ENCODE measurements at places on chromosomes 6 and 20.

DNA sequence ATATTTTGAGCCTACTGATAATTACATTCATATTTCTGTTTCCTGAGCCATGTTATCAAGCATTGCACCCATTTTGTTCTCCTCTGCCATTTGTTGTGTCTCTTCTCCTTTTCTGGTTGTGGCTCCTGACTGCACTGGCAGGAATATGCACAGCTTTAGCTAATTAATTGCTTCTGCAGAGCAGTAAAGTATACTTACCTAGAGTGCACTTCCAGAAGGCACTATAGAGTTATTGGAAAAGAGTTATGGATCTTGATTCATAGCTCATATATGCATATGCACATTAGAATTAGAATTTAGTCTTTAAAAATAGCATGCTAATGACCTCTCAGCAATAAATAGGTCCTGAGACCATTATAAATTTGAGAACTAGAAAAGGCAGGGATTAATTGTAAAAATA is 262.6 kb downstream of the NKAIN2 start:
- no peak for DNase-seq

DNA sequence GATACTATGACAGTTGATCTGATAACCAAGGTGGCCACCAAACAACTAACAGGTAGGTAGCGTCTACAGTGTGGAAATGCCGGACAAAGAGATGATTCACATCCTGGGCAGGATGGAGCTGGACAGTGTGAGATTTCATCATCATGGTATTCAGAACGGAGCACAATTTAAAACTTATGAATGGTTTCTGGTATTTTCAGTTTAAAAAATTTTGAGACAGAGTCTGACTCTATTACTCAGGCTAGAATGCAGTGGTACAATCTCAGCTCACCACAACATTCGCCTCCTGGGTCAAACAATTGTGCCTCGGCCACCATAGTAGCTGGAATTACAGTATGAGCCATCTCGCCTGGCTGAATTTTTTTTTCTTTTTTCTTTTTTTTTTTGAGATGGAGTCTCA is 43.8 kb downstream of the CEP57L1 start:
- no peak for DNase-seq

DNA sequence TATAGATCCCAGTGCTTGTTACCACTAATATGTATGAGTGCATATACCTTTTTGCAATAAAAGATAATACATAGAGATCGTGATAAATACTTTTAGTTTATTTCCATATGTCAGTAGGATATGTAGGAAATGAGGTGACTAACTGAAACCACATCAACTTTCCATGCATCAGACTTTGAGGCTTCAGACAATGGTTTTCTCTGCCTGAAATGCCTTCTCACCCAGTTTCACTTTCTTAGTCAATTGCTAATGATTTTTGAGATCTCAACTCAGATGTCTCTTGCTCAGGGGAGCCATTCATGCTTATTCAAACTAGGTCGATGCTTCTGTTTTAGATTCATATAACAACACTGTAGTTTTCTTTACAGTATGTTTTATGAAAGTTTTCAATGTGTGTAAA is 626.6 kb upstream of the ADGRB3 start:
- DNase-seq = no peak

GRCh38 chr6:97294451-97294850 is 11.4 kb upstream of the MMS22L start:
- DNase-seq = no peak

DNA sequence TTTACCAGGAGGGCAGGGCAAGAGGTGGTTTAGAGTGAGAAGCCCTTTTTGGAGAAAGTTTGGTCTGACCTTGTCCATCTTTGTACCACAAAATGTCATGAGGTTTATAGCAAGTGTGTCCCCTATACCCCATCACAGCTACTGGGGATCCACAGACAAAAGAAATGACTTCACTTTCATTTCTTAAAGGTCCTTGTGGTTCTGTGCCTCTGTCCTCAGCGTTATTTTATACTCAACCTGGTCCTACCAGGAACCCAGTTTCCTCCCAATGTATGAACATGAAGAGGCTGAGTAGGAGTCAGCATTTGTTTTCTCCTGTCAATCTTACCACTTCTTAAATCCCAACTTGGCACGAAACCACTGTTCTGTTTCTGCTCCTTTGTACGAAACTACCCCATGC is 157.6 kb downstream of the NFATC2 start:
- DNase-seq = no peak

- DNase-seq = no peak
Measured at GRCh38 chr6:149898966-149899365, 1.1 kb upstream of the RAET1E start.

DNA sequence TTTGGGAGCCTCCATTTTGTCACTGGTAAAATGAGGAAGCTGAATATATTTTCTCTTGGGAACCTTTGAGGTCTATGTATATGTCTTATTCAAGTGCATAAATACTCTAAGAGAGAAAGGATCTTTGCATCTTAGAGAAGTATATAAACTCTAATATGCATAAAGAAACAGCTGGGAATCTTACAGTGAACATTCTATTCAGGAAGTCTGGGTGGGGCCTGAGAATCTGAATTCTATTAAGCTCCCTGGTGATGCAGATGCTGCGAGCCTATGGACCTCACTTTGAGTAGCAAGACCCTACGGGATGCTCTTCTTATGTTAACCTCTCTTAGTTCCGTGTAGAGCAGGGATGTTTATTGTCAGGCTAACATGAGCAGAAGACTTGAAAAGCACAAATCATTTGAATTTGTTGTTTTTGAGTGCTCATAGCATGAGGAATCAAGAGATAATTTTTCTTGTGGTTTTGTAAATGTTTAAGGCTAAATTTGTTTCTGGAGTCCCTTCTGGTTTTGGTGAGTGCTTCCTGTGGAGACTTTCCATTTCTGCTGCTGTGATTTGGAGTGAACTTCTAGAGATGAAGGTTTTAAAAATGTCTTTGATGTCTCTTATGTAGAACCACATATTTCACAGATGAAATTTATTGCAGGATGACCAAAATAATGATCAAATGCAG is 281.2 kb upstream of the JAG1 start:
- no peak for DNase-seq

DNA sequence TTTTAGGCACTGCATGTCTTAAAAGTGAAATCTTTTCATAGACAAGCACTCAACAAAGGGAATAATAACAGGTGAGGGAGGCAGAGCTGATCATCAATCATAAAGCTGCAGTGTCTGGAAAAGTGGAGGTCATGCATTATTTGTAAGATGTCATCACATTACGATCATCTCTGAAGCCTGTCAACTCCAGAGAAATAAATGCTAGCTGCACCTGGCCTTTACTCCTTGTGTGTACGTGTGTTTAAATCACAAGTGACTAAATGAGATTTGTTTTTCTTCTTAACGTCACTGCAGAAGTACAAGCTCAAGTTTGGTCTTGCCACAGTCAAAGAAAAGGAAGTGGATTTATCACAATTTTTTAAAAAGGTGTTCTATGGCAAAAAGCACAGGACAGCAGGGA is 275.5 kb upstream of the SGK1 start:
- no peak for DNase-seq

DNA sequence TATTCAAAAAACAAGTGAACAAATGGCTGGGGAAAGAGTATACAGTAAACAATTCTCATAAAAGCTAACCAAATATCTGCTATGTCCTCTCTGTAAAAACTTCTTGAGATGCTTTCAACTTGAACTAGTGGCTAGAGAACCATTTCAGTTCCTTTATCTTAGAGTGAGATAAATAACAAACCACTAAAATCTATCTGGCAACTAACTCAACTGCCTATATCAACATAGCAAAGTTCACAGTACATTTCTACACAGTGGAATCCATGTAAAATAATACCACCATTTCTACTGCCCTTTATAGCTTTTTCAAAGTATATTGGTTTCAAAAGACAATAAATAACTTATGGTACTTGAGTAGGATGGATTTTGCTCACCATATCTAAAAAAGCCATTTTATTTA is 95.1 kb downstream of the MMS22L start:
- DNase-seq = no peak

GRCh38 chr6:134379076-134379475 is 61.2 kb upstream of the SGK1 start:
- DNase-seq = peak; percentile 82

DNA sequence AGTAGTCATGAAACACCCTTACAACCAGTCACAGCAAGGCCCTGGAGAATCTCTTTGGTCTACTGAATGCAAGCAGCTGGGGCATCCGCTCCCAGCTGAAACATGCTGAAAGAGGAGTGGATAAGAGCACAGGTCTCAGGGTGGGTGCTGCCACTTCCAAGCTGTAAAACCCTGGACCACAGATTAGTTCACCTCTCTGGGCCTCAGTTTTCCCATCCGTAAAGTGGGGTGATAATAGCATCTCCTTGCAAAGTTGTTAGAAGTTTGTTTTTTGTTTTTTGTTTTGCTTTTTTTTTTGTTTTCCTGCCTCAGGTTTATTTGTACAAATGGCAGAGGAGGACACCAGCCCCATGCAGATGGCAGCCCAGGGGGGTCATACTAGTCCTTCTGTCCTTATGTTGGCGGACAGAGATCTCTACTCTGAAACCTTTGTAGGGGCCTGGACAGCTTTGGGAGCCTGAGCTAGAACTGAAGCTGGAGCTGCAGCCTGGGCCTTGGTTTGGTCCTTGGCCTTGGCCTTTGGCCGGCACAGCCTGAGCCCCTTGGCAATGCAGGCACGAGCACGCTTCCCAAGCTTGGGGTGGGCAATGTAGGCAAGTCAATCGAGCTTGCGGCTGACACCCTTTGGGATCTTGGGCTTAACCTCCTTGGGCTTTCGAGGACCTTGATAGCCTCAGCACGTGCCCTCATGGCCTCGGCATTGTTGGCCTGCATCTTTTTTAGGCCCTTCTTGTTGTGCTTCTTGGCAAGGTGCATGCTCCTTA is 38.2 kb downstream of the MRPL14 start:
- no peak for DNase-seq

GRCh38 chr6:56311533-56312448 is 64.4 kb upstream of the COL21A1 start:
- no peak for DNase-seq

GRCh38 chr20:1479831-1480595 is 11.2 kb downstream of the SIRPB2 start:
- DNase-seq = no peak

- no peak for DNase-seq
Measured at GRCh38 chr20:24969186-24970029, 20.3 kb downstream of the CST7 start.

- DNase-seq = no peak
Measured at GRCh38 chr6:169966312-169967181, 215.1 kb downstream of the ERMARD start.

DNA sequence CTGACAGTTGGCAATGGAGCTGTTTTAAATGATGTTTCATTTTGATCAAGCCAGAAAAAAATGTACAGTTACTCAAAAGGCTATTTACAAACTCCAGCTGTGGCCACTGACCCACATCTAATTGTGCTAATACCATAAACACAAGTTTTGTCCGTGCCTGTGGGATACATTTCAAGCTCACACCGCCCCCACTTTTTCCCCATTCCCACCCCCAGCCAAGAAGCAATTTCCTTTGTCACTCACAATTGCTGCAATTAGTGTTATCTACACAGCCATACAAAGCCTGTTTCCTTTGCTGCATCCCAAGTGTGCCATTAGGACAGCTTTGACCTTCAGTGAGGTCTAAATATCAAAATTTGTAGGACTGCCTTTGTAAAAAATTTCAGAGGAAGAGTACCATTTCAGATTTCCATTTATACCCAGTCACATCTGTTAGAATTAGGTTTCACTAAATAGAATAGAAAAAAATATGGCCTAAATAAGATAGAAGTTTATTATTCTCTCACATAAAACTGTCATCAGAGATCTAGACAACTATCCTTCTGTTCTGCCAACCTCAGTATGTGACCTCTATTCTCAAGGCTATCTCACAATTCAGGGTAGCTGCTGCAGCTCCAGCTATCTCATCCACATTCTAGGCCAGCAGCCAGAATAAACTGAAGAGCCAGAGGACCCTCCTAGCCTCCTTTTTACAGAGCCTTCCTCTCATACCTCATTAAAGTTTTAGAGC is 202.6 kb downstream of the NFATC2 start:
- DNase-seq = no peak

DNA sequence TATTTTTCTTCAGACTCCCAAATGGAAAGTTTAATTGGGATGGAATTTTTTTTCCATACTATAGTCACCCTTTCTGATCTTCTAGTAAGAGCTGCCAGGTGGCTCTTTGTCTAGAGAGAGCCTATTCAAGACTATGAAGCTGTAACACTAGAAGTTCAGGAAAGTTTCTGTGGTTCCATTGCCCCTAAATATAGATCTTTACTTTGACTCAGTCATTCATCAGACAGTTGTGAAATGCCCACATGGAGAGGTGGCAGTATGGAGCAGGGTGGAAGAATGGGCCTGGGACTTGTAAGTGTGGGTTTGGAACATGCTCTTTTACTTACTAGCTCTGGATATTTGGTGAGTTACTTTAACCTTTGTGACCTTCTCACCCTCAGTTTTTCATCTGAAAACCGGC is 87.8 kb downstream of the CTNNBL1 start:
- DNase-seq = no peak

- no peak for DNase-seq
Measured at GRCh38 chr20:19786311-19786710, 28.3 kb downstream of the RIN2 start.

- DNase-seq = no peak
Measured at GRCh38 chr20:2578475-2579192, 42.3 kb downstream of the TMC2 start.

GRCh38 chr20:944148-944547 is 28.0 kb upstream of the ANGPT4 start:
- DNase-seq = no peak

GRCh38 chr6:41635365-41635764 is 2.9 kb upstream of the MDFI start:
- DNase-seq = no peak

DNA sequence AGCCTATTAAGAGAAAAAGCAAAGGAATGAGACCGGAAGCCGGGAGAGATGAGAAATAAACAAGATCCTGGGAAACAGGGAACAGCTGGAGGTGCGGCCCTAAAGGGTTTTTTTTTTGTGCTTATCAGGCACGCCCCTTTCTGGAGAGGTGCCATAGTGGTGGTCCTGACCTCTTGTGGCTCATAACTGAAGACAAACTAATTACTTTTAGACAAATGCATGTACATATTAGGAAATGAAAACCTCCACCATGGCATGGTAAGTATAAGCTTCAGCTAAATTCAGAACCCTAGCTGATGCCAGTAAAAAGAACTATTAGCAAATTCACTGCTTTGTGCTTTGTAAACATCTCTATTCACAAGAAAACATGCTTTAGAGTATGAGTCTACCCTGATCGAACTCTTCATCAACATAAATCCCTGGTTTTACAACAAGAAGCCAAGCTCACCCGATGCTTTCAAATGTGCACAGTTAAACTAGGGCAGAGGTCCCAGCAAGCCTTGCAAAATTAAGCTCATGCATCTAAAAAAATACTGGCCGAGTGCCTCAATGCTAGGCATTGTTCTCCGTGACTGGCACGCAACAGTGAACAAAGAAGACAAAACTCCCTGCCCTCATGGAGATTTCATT is 96.4 kb upstream of the MRPS10 start:
- no peak for DNase-seq

- no peak for DNase-seq
Measured at GRCh38 chr6:37507077-37507476, 7.4 kb upstream of the CCDC167 start.
